ENCODE measurements at places on chromosomes 5 and 9. TPM values are rescaled to one million over a fixed set of nuclear protein-coding genes. Genes with fewer than 3 reads are reported as not detected.

Gene CPEB4
- 21.3 TPM for total RNA-seq

Gene GARIN3
- total RNA-seq: not detected

Gene TSC1
- total RNA-seq: 20.3 TPM

Gene NTRK2
- total RNA-seq: under 0.01 TPM

Gene AHRR
- total RNA-seq: 0.33 TPM

Gene FBN2
- 24.6 TPM for total RNA-seq

Gene CACFD1
- 29.3 TPM for total RNA-seq

Gene ORM2
- total RNA-seq: not detected

Gene ADAMTSL1
- 10.4 TPM for total RNA-seq

Gene IL33
- not detected for total RNA-seq

Gene EGR1
- total RNA-seq: 8.5 TPM

Gene PCDHA3
- total RNA-seq: 0.13 TPM

Gene INSYN2B
- total RNA-seq: 0.76 TPM

Gene LRRC19
- total RNA-seq: not detected

Gene NEURL1B
- 0.51 TPM for total RNA-seq

Gene RFESD
- total RNA-seq: 0.98 TPM

Gene PCDHGA3
- total RNA-seq: 0.65 TPM

Gene COL23A1
- not detected for total RNA-seq

Gene CXXC5
- total RNA-seq: 88.3 TPM

Gene SNAPC4
- total RNA-seq: 9.0 TPM

Gene WNK2
- total RNA-seq: 0.13 TPM

Gene PCDHB4
- total RNA-seq: 0.13 TPM

Gene GRK6
- total RNA-seq: 25.4 TPM

Gene RNF183
- not detected for total RNA-seq

Gene SREK1IP1
- 6.3 TPM for total RNA-seq

Gene RIMOC1
- 8.0 TPM for total RNA-seq

Gene IL7R
- total RNA-seq: 2.8 TPM

Gene ZNF366
- total RNA-seq: not detected

Gene ZBTB26
- total RNA-seq: 2.3 TPM

Gene CNTRL
- 6.4 TPM for total RNA-seq

Gene F2RL1
- total RNA-seq: 88.1 TPM
